ENCODE measurements at places on chromosomes 3 and 15.
A peak's percentile ranks its signal among the peaks of the same experiment; 100 is the strongest.

- no peak for DNase-seq
Observed at GRCh38 chr3:128041344-128041743, 10.9 kb upstream of the SEC61A1 start.

- DNase-seq = no peak
Observed at GRCh38 chr3:136604961-136605360, 147.2 kb downstream of the STAG1 start.

DNA sequence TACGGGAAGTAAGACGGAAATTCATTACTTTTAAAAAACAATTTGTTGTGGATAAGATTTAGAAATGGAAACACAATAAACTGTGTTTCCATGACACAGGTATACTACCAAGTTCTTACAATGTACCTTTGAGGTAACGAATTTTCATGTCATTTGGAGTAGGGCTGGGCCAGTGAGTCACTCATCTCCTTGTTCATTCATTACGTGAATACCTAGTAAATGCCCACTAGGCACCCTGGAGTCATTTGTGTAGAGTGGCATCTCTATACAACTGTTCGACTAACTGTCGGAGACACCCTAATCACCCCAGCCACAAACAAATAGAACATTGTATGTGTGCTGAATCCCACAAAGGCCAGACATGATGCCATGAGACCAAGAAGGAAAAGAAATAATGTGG lies 94.8 kb downstream of the IGF1R start:
- DNase-seq = no peak

DNA sequence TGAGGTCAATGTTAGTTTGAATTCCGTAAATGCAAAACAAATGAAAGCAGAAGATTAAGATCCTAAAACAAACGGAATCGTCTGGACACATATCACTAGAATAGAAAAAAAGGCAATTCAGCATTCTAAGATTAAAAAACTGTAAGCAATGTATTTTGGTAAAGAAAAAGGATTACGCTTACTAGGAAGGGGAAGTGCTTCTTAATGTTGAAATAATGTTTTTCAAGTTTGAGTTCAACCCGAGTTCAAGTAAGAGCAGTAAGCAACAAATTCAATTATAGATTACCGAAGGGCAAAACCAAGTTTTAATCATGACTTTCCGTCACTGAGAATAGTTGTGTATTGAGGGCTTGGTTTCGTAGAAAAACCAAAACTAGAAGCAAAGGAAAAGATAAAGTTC lies 637 bp downstream of the CIP2A start:
- no peak for DNase-seq

DNA sequence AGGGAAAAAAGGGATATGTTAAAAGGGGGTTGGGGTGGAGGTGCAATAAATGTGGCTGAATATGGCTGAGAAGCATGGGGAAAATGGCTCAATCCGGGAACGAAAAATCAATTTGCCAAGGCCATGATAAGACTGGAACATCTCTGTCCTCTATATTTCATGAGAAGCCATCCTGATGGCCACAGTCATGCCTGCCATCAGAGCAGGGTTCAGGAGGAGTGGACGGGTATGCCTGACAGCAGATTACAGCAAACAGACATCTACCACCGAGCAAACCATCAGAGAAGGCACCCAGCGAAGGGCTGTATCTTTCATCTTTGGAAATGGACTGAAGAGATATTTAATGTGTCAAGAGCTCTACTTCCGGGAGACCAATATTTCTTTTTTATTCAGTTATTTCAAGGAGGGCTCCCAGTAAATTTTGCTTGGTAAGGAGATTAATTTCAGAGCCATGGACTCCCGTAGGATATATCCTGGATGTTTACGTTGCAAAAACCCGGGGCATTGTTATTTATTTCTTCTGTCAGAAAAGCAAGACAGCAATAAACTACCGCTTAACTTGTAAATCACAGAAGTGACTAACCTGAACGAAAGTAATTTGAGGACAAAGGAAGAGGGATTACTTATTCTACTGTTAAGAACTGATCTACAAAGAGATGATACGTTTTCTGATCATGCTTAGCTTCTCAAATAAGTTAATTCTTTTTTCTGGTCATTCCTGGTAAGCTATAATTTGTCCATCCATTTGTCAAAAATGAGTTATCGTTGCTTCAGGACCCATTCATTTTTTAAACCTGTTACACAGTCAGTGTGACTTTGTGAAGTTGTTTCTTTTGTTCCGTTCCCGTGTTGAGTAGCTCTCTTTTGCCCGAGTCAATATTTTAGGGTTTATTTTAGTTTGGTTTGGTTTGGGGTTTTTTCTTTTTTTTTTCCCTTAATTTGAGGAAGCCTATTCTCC lies 80.6 kb upstream of the CHD2 start:
- DNase-seq = no peak

- no peak for DNase-seq
Observed at GRCh38 chr3:169931747-169932520, 20.6 kb downstream of the SAMD7 start.

GRCh38 chr15:28783873-28784272 lies 64.6 kb downstream of the GOLGA6L7 start:
- DNase-seq = no peak

- DNase-seq = no peak
Observed at GRCh38 chr3:55891106-55891505, 404.0 kb upstream of the WNT5A start.

DNA sequence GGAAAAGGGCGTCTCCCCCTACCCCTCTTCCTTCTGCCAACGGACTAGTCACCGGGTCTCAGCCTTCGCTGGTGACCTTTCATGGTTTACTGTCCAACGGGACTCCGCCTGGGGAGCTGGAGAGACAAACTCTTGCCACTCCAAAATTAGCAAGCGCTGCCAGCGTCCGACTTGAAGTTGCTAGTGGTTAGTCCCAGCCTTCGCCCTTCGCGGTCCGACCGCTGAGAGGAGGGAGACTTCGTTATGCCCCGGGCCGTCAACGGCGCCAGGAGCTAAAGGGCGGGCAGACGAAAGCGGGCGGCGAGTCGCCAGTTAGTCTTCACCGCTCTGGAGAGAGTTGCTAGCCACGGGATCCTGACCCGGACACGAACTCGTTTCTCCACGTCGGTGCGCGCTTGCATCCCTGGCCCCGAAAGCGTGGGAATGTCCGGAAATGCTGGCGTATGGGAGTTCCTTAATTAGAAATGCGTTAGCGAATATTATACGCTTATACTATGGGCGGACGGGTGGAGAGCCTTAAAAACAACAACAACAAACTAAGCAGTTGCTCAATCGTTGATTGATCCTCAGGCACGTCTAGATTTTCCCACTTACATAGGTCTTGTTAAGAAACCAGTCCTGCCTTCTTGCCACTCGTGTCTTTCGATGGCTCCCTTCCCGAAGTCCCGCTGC lies 716 bp downstream of the SMC4 start:
- no peak for DNase-seq

DNA sequence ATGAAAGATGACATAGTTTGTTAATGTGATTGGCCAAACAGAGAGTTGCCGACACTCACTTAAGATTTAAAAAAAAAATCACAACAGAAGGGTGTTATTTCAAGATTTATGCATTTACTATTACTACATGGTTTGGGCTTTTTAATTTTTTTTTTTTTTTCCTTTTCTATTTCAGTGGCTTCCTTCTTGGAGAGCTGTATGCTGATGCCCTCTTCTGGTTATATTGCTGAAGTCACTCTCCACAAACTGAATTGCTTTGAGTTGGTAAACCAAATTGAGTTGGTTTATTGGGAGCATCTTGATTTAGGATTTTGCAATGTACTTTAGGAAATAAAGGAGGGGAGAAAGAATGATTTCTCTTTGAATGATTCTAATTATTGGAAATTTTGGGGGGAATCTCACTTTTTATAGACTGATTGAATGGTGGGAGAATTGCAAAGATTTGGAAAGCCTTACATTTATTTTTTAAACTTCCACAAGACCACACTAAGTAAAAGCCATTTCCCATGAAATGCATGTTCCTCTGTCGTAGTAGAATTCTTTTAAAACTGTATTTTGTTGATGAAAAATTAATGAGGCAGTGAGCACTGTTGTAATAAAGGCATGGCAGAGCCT lies 186.6 kb upstream of the FEZF2 start:
- DNase-seq = peak; percentile 15

DNA sequence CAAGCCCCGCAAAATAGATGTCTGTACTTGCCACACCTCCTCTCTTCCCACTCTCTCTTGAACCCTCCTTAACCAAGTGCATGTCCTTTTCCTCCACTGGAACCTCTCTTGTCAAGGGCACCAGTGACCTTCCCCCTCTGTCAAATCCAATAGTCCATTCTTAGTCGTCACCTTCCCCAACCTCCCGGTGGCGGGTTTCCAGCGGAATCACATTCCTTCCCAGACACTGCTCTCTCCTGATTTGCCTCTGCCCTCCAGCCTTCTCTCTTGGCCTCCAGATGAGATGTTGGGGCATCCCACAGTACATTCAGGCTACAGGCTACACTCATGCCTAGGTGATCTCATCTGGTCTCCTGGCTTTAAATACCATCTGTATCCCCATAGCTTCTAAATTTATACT lies 31.1 kb downstream of the SCN5A start:
- DNase-seq = no peak

DNA sequence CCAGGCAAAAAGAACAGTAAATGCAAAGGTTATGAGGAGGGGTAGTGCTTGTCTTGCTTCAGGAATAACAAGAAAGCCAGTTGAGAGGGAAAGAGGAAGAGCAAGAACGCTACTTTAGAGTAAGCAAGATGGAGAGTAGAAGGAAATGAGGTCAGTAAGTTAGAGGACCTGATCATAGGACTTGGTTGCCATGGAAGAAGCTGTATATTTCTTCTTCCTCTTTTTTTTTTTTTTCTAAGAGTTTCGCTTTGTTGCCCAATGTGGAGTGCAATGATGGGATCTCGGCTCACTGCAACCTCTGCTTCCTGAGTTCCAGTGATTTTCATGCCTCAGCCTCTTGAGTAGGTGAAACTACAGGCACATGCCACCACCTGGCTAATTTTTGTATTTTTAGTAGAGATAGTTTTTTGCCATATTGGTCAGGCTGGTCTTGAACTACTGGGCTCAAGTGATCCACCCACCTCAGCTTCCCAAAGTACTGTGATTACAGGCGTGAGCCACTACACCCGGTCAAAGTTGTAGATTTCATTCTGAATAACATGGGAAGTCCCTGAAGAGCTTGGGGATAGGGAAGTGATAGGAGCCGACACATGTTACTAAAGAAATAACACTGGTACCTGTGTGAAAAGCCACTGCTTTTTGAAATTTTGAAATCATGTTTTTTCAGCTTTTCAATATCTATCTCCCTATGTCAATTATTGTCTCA lies 527.9 kb upstream of the NAALADL2 start:
- no peak for DNase-seq

GRCh38 chr3:194139814-194140391 lies 4.0 kb downstream of the HES1 start:
- no peak for DNase-seq

DNA sequence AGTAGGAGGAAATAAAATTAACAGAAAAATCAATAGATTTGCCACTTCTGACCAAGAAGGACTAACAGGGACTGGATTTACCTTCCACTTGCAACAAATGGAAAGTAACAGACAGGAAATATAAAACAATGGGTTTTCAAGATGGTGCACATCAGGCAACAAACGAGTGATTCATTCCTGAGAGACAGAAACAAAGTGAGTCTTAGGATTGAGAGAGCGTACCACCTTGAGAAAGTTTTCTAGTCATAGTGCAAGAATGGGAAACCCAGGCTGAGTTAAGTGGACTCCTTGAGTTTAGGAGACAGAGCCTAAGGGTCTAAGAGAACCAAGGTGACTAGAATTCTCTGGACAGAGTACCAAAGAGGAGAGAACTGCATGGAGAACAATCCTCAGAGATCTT lies 101.7 kb downstream of the PPP2R3A start:
- DNase-seq = no peak

- DNase-seq = no peak
Observed at GRCh38 chr3:25783661-25784512, 644 bp upstream of the NGLY1 start.

DNA sequence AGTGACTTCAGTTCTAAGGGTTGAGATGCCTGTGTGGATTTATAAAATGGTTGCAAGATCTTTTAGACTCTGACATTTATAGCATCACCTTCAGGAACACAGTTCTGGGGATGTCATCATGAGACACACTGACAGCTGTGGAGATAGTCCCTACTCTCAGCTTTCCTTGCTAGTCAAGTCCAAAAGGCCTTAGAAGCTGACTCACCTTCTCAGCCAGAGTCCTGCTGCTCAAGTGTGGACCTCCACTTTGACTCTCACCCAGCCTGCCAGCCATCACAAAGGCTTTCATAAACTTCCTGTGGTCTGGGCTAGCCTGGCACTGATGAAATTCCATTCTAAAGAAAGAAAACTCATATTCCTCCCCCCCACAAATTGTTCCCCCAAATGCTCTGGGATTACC lies 44.8 kb downstream of the TMEM39A start:
- DNase-seq = no peak

DNA sequence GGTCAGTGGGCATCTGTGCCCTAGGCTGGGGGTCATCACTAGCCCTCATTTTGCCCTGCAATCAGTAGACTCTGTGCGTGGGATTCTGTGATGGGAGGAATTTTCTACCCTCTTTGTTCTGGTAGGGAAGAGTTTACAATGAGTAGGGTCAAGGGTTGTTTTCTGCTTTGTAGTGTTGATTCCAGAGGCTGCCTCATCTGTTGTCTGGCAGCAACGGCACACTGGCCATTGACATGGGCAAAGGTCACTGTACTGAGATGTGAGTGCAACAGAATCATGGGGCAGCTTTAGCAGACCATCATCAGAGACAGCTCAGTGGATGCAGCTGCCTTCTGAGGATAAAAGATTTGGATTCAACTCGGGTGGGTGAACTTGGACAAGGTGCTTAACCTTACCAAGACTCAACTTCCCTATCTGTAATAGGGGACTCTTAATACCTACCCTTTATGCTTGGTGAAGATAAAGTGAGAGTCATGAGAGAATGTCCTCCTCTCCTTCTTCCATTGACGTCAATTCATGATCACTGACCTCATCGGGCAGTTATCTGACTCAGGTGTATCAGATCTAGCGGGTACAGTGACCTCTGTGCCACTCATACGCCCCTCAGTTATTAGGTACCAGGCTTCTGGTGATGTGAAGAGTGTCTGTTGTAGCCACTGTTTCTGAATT lies 127.5 kb downstream of the RPLP1 start:
- DNase-seq = no peak

GRCh38 chr15:32107477-32108080 lies 77.3 kb downstream of the CHRNA7 start:
- no peak for DNase-seq

DNA sequence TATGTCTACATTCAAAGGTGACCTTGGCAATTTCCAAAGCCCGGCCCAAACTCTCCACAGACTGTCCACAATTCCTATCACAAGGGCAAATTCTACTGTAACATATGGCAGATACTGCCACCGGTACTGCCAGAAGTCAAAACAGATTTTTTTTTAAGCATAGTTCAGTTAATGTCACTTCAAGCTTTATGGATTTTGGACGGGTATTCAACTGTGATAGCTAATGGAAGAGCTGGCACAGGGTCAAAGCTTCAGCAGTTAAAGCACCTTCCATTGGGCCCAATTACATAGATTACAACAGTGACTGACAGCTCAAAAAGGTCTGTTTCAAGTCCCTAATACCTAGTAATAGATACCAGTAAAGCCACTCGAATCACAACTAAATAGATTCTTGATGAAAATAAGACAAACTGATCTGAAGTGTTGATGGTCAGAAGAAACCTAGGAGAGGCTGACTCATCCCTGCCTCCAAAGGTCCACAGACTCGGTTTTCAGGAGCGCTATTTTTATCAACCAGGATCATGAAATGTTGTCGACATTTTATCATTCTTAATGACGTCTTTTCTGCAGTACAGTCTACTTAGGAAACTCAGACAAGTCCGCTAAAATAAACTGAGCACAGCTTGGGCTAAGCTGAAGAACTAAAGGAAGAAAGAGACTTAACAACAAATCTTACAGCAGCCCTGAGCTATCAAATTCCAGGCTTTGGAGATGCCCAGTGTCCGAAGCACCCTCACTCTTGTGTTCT lies 38.7 kb downstream of the ANXA2 start:
- DNase-seq = no peak
